ENCODE measurements at places on chromosomes 5 and 9.
A peak's percentile ranks its signal among the peaks of the same experiment; 100 is the strongest.

GRCh38 chr5:107373549-107374263 lies 297.0 kb downstream of the EFNA5 start:
- DNase-seq: no peak

DNA sequence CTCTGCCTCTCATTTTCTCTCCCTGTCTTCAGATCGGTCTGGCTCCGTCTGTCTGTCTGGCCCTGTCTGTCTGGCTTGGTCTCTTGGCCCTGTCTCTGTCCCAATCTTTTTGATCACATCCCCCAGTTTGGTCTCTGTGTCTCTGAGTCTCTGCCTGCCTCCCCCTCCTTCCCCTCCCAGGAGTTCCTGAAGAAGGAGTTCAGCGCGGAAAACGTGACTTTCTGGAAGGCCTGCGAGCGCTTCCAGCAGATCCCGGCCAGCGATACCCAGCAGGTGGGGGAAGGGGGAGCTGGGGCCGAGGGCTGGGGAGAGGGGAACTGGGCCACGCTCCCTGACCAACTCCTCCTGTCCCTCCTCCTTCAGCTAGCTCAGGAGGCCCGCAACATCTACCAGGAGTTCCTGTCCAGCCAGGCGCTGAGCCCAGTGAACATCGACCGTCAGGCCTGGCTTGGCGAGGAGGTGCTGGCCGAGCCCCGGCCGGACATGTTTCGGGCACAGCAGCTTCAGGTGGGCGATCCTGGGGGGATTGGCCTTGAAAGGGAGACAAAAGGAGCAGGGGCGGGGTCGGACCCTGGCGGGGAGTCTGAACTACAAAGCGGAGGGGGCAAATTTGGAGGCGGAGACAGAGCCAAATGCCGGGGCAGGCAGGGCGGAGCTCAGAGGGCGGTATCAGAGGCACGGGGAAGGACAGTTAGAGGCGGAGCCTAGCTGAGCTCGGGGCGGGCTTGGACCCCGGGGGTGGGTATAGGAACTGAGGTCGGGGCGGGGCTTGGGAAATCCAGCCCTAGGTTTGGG lies 9.0 kb downstream of the RGS14 start:
- DNase-seq: peak; percentile 89

GRCh38 chr9:20995616-20996015 lies 35.8 kb downstream of the HACD4 start:
- no peak for DNase-seq

GRCh38 chr9:38171926-38172325 lies 102.9 kb upstream of the SHB start:
- no peak for DNase-seq

DNA sequence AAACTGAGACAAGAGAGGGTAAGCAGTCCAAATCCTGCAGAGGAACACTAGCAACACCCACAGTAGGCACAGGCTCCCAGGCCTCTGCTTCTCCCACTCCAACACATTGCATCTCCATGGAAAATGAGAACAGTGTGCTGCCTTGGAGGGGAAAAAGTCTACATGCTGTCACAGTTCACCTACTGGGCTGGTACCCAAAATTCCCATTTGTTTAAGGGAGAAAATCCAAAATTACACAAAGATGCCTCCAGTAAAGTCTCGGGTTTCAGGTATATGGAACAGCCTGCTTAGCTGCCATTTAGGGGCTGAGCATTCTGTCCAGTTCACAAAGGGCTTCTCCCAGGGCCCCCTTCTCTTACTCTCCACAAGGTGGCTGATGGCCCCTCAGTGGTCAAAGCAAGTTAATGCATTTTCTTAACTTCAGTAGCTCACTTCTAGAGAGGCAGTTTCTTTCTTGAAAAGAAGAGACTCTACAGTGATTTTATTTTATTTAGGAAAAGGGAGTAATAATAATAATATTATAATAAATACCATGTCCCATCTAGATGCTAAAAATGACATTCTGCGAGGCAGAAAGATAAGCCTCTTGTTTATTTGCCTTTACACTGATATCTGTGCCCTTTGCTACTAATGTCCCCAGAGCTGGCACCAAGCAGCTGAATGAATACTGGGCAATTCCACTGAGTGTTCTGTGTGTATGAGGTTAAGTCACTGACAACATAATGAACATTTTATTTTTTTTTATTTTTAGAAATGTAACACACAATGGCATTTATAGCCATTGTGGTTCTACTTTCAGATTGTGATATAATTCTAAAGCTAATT lies 89.4 kb downstream of the RGS7BP start:
- no peak for DNase-seq

GRCh38 chr9:117742131-117742530 lies 37.9 kb downstream of the TLR4 start:
- no peak for DNase-seq

- peak; percentile 21 for DNase-seq
Measured at GRCh38 chr5:158751961-158752655, 347.6 kb downstream of the EBF1 start.

- DNase-seq: no peak
Measured at GRCh38 chr5:150307617-150308426, 5.1 kb upstream of the ARSI start.

DNA sequence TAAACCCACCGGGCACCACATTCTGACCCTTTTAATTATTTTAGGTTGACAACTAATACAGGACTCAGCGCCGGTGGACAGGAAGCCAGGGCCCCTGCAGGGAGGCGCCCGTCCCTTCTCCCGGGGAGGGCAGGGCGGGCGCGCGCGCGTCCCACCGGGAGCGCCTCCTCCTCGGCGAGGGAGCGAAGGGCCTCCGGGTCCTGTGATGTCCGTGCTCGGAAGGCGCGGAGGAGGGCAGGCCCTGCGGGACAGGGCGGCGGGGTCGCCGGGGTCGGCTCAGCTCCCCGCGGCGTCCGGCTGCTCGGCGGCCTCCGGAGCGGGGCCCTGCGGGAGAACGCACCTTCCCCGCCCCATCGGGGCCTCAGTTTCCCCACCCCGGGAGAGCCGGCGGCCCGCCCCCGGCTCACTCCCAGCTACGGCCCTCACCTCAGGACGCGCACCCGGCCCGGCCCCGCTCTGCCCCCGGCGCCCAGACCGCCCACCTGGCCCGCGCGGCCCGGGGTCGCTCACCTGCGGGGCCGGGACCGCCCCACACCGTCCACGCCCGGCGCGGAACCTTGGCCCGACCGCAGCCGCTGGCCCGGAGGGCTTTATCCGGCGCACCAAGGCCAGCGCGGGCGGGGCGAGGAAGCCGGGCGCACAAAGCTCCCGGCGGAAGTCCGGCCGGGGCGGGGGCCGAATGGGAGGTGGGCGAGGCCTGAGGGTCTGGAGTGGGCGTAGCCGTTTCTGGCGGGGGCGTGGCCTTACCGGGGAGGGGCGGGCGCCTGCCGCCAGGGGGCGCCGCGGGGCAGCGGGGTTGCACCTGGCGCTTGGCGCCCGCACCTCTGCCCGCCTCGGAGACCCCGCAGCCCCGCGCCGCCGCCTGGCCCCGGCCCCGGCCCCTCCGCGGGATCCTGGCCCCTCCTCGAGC lies at the start of the genes EXD3 and NOXA1:
TSS of gene EXD3 (minus strand) at position 559 of the 910 bp plus-strand sequence. CDS start 27,805 bp downstream, outside the sequence.
TSS of gene NOXA1 (plus strand) at position 790 of the 910 bp plus-strand sequence. CDS start 137 bp downstream, outside the sequence.
- DNase-seq: peak; percentile 94

DNA sequence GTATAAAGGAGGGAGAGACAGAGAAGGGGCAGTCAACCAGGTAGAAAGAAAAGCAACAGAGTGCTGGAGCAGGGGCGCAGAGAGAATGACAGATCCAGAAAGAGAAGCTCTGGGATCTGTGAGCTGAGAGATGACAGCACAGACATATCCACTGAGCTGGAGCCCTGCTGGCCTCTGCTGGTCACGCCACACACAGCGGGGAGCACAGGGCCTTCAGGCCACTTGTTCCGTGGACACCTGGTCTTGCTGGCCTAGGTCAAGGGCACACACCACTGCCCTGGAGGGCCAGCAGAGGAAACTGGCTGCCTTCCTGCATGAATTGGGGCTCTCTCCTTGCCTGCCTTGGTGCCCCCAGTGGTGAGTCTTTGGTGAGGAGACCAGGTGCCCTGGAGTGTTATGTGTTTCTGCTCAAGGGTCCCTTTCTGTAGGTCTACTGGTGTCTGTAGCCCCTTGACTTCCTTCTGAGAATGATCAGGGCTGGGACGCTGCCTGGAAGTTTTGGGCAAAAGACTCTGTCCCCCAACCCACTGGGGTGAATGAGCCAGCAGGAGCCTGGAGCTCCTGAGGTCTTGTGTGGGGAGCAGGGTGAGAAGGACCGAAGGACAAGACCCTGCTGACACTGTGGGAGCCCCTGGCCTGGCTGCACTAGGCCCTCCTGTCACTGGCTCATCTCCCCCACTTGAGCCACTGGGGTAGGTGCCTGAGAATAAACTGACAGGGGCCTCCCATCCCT lies 59.2 kb upstream of the ADAMTS2 start:
- DNase-seq: no peak

DNA sequence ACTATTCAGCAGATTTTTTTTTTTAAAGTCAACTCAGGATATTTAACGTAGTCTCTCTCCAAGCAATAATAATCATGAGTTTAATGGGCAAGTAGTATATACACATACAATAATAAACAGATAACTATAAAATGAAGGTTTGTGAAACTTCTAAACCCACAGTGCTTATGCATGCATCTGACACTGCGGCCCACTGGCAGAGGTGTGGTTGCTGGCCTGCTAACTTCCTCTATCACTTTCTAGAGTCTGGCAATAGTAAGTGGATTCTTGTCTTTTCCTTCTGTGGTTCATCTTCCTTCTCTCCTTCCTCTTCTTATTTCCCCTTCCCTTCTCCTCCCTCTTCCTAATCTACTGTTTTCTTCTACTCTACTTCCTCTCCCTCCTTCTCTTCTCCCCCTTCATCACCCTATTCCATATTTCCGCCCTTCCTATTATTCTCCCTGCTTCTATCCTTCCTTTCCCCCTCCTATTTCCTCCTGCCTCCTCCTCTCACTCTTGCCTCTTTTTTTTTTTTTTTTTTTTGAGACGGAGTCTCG lies 18.6 kb upstream of the AGXT2 start:
- DNase-seq: no peak

- DNase-seq: no peak
Measured at GRCh38 chr5:1746371-1747078, 53.1 kb downstream of the MRPL36 start.

DNA sequence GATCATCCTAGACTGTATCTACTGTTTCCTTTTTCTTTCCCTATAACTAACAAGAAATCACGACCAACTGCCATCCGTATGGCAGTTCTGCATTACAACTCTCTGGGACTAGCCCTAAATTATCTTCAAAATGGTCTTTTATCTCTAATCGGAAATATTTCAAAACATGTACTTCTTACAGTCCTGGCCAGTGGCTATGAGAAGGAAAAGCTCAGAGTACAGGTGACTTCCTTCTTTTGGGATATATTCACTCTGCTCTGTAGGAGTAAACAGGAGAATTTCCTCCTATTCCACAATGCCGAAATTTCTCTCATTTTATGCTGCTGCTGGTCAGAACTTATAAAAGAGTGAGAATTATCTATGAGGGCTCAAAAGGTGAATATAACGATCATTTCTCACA lies 1.8 kb upstream of the SEPTIN8 start:
- no peak for DNase-seq

DNA sequence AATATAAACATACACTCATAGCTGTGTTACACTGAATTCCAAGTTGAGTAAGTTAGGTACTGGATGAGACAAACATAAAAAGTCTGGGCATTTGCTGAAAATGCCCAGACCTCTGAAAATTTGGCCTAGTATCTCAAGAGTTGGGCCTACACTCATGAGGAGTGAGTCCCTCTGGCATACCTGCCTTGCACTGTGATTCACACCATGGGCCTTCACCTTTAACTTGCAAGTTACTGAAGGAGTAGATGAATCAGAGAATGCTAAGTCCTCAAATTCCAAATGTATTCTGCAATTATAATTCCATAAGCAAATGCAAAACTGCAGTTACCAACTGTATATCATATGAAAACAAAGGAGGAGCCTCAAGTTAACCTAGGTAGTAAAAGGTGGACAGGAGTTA lies 32.3 kb upstream of the C9orf40 start:
- DNase-seq: peak; percentile 42

GRCh38 chr9:38066914-38067858 lies 1.8 kb downstream of the SHB start:
- peak; percentile 44 for DNase-seq

DNA sequence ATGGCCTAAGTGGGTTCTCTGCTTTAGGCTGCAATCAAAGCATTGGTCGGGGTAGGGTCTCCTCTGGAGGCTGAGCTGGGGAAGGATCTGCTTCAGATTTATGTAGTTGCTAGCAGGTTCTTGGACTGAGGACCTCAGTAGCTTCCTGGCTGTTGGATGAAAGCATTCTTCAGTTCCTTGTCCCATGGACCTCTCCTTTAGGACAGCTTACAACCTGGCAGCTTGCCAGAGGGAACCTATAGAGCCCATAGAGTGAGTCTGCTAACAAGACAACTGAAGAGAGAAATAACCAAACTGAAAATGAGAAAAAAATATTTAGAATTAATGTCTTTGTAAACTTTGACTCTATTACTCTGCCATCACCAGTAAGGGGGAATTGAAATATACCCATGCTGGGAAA lies 12.4 kb downstream of the MRPS30 start:
- no peak for DNase-seq

DNA sequence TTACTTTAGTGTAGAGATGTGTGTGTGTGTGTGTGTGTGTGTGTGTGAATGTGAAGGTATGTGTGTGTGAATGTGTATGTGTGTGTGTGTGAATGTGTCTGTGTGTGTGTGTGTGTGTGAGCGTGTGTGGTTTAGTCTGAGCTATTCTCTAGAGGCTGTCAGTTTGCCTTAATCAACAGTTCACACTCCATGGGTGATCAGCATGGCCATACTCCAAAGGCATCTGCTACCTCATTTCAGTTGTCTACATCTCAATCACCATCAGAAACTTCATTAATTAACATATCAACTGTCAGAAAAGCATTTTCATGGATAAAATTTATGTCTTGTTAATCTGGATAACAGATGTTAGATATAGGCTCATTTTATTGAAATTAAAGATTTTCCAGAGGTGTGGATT lies 103.1 kb upstream of the PTPN3 start:
- no peak for DNase-seq

DNA sequence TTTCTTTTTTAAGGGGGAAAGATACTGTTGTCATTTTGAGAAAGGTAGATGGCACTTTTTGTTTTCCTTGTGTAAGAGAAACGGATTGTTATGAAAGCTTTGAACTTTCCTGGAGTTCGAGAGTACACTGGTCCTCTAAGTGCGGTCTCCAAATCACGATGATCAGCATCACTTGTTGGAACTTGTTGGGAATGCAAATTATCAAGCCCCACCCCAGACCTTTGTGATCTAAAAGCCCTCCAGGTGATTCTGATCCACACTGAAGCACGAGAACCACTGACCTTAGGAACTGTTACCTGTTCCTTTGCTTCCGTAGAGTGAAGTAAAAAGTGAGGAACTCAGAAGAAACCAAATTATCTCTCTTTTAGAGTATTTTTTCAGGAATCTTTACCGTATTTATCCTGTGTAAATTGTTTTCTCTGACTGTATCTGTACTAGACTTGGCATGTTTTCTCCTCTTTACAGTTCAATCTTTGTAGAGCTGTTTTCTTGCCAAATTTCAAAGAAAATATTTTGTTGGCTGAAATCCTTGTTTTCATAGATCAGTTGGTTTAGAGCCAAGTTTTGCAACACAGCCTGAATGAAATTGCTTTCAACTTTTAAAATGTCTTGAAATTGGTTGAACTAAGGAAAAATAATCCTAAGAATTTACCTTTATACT lies 4.0 kb downstream of the MAT2B start:
- peak; percentile 50 for DNase-seq

DNA sequence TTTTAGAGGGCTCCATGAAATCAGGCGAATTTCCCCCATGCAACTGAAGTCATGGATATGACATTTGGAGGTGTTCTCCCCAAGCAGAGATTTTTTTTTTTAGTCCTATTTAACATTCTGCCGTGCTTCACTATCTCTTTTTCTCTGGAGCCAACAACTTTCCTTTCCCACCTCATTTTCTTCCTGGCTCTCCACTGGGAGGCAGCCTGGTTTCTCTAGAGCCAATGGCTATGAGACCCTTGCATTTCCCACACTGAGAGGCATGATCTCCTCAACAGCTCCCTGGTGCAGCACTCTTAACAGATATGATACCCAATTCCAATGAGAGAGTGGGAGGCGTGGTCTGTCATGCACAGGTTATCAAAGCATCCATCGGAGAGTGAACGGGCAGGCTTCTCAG lies 310.8 kb downstream of the DRD1 start:
- DNase-seq: no peak

Data from kidney tubule cell (primary cell).